ENCODE measurements at places on chromosomes 2 and 18.

DNA sequence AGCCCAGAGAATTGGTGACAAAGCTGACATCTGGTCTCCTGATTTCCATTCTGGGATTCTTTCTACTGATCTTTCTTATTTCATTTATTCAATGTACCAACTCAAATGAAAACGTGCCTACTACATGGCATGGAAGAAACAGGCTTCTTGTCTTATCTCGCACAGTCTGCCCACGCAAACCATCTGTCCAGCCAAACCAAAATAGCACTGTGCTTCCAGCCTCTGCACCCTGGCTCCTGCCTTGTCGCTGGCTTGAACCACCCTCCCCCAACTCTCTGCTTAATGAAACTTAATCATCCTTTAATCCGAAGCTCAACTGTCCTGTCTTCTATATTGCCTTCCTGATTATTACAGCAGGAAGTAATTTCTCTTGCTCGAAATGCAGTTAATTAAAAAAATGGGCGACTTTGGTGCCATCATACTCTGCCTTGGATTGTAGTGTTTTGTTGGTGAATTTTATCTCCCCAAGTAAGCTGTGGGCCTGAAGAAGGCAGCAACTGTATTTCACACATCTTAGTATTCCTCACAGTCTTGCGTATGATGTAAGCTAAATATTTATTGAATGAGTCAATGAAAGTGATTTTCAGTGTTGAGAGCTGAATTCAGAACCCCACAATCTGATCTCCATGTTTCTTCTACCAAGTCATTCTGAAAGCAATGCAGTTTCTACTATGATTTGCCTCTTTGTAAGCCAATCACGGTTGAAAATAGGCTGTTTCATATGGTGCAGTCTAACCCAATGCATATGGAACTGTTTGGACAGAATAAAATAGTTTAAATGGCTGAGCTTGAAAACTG, 190.8 kb downstream of the TMEM247 start:
- DNase-seq = no peak

DNA sequence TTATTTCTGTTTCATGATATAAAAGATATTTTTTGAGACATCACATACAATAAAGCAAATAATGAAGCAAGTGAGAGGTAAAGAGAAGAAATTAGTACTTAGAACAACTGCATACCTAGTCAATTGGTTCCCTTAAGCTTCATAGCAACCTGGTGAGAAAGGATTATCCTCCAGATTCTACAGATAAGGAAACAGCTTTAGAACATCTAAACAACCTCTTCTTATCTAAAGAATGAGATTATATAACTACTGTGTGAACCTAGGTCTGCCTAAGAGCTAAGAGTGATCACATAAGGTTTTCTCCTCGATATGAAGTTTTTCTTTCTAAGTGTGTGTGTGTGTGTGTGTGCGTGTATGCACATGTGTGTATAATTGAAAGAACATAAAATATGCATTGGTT, 265.1 kb downstream of the NOL4 start:
- no peak for DNase-seq

GRCh38 chr2:239482778-239483712, 82.2 kb upstream of the HDAC4 start:
- DNase-seq = no peak

DNA sequence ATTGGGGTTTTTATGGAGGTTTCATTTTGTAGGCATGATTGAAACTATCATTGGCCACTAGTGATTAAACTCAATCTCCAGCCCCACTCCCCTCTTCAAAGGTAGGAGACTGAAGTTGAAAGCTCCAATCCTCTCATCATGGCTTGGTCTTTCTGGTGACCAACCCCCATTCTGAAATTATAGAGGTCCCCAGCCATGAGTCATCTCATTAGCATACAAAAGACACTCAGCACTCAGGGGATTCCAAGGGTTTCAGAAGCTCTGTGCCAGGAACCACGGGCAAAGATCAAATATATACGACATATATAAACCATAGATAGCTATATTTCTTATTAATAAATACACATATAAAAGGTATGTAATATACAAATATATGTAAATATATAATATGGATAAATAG, 256.0 kb upstream of the POU3F3 start:
- no peak for DNase-seq

DNA sequence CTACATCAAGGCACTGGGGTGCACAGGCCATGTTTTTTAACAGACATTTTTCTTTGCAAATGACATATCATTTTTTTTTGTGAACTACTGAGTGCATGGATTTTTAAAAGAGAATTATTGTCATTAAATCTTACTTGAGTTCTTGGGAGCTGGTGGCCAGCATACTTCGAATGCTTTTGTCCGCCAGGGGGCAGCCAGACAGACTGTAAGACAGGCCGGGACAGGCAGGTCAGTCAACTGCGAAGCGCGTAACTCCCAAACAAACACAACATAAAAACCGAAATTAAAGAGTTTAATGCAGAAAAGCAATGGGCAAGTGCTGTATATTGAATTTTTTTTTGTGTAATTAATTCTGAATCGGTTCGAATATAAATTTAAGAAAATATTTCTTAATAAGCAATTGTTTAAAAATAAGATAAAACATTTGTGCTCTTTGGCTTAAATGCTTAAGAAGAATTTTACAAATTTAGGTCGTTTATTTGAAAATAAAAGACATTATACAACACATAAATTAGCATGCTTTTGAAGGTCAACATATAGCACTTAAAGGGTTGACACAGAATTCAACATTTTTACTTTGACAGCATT, 142.2 kb upstream of the PXDN start:
- DNase-seq = no peak

- DNase-seq = no peak
Measured at GRCh38 chr18:76443519-76444445, 51.3 kb downstream of the ZNF516 start.
